ENCODE measurements at places on chromosomes 7 and 10.
A peak's percentile ranks its signal among the peaks of the same experiment; 100 is the strongest.

- no peak for DNase-seq
These were observed 187.1 kb downstream of the FAM107B start for GRCh38 chr10:14587540-14588083.

DNA sequence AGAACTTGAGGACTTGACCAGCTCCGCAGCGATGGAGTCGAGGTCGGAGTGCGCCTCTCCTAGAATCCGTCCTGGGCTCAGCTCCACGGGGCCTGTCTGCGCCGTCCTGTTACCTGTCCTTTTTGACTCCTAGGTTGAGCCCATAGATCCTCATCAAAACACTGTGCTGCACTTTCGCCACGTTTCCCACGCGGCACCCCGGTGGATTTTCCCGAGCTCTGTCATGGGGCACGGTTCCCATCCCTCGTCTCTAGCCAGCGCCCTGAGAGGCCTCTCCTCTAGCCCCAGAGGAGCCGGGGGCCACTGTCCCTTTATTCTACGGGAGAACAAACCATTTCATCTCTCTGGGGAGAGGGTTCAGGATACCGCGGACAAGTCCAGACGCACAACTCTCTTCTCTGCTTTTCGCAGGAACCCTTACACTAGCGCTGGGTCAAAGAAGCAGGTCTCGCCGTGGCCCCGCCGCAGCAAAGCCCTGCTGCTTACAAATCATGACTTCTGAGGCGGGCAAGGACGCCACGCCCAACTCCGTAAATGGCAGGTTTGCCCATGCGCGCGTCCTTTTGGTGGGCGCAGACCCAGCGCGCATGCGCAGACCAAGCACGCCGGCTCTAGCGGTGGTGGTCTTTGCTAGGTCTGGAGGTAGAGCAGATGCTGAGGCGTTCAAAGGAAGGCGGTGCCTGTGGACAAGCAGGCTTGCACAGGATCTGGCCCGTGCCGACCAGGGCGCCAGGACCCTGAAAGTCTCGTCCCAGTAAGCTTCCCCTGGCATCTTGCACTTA lies 10.3 kb upstream of the ANKRD7 start:
- peak; percentile 83 for DNase-seq

DNA sequence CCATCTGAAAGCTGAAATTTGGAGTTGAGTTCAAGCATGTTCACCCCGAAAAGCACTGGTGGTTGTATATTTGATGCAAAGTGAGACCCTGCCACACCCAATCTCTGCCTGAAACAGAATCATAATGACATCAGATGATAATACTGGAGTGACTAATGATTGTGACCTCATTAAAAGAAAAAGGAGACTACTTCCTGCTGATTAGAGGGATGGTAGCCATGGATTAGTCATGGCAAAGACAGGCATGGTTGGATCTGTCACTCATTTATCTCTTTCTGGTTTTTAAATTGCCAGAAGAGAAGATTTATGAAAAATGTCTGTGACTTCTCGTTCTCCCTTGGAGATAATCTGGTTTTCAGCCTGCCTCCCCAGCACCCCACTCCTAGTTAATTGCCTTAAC lies 101.2 kb downstream of the BAMBI start:
- no peak for DNase-seq

DNA sequence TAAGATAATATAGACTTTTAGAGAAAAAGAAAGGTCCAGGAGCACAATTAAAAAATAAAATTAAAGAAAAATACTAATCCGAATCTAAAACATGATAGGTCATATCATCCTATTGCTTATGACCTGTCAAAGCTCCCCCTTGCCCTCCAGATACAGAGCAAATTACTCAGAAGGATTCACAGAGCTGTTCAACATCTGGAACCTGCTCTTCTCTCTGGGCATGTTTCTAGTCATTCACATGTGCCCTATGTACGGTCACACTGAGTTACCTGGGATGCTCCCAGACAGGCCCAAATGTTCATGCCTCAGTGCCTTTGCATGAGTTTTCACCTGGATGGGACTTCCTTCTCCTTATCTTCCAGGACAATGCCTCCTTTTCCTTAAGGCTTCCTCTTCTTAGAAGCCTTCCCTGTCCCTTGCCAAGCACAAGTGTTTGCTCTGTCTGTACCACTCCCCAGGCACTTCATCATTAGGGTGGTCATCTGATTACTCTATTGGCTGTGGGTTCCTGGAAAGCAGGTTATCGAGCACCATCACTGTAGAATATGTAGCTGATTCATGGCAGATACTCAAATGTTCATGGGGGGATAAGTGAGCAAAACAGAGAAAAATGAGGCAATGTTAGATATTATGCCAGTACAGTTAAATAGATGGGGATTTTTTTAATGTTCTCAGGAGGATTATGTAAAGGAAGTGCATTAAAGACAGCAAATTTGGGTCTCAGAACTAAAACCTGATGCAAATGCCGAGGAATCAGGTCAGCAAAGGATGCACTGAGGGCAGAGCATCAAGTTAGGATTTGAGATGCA lies 12.0 kb upstream of the AOAH start:
- DNase-seq, result no peak

GRCh38 chr10:50600831-50601477 lies 22.8 kb downstream of the SGMS1 start:
- no peak for DNase-seq

DNA sequence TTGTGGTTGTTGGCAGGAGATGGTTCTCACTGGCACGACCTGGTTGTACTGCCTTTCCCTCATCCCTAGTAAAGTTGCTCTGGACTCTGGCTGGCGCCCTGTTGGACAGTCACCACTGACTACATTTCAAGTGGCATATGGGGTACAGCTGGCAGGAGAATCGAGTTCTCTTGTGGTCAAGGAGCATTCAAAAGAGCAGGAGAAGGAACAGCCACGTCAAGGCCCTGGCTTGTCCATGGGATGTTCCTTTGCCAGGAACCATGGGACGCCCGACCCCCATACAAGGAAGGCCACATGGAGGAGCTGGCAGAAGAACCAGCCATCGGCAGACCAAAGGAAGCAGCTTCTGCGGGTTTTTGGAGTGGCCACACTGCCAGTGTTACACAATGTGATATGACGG lies 87.0 kb upstream of the SLC25A13 start:
- DNase-seq, result no peak

DNA sequence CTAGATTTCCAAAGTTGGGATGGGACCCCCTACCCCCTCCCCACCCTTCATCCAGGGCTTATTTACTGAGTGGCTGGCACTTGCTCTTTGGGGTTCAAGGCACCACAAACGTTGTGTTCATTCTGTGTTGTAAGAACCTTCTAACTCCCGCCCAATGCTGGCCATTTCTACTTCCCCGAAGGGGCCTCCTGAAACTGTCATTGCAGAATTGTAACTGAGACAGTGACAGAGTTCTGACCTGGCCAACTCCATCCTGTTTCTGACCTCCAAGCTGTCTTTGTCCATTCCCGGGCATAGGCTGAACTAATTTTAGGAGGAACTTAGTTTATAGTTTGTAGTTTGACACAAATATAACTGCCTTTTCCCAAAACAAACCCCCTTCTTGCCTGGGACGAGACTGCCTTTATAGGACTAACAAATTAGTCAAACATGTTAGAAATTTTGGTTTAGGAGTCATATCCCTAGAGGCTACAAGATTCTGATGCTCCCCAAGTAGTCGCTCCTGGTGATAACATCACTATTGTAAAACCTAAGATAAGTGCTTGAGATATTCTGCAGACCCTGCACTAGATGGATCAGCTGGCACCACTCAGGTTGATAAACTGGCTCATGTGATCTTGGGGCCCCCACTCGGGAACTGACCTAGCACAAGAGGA lies 34.8 kb upstream of the ZMIZ2 start:
- no peak for DNase-seq

DNA sequence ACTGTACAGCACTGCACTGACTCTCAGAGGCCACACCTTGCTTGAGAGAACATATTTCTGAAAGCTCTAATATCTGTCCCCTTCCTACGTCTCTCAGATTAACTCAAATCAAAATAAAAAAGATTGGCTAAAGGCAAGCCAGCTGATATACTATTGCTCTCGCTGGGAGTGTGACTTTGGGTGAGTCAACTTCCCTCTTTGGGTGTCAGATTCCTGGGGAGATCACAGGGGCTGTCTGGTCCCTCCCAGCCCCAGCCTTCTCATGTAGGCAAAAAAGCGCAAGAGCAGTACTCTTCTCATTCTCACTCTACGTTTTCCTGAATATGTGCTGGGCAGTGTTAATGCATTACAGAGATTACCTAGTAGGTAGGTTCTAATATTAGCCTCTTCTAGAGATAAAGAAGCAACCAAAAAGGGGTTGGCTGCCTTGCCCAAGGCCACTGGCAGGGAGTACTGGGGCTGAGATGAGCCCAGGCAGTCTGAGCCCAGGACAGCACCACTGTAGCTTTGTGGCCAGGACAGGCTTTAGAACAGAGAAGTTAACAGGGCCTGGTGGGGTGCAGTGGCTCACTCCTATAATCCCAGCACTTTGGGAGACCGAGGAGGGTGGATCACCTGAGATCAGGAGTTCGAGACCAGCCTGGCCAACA lies 9.1 kb upstream of the DENND2A start:
- no peak for DNase-seq

DNA sequence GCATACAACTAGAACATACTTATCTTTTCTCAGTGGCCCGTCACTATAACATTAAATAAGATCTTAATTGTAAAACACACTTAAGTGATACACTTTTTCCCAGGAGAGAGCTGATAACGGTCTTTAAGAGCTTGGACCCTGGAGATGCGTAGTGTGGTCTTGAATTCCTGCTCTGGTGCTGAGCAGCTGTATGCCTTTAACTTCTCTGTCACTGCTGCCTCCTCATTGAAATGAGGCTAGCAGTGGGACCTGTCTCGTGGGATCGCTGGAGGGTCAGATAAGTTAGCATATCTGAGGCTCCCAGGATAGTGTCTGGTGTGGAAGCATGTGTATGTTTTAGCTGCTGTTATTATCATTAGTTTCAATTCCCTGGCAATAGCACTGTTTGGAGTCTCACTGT lies 194.9 kb downstream of the SDK1 start:
- DNase-seq, result no peak

- DNase-seq, result no peak
These were observed 137.5 kb downstream of the GNAT3 start for GRCh38 chr7:80374321-80374720.

- no peak for DNase-seq
These were observed 60.0 kb upstream of the ACSM6 start for GRCh38 chr10:95133997-95134396.

Data from left forelimb (tissue), 1 donor.